ENCODE measurements at places on chromosomes 6 and 20. TPM values are rescaled to one million over a fixed set of nuclear protein-coding genes. Genes with fewer than 3 reads are reported as not detected.

The PBX2 gene
- 19.1 TPM for total RNA-seq

The CD24 gene
- 281 TPM for total RNA-seq

The DYNLT2 gene
- 0.49 TPM for total RNA-seq

The GCLC gene
- total RNA-seq: 116 TPM

The KIF13A gene
- total RNA-seq: 20.1 TPM

The COX4I2 gene
- total RNA-seq: not detected

The SAPCD1 gene
- total RNA-seq: 4.1 TPM

The CYP21A2 gene
- total RNA-seq: not detected

The PBOV1 gene
- not detected for total RNA-seq

The HLA-DQB2 gene
- total RNA-seq: not detected

The RSPO3 gene
- 122 TPM for total RNA-seq

The ISM1 gene
- total RNA-seq: 0.42 TPM

The ZNF334 gene
- not detected for total RNA-seq

The NRSN2 gene
- 60.3 TPM for total RNA-seq

The COL9A3 gene
- total RNA-seq: 0.58 TPM

The CDC5L gene
- total RNA-seq: 11.8 TPM

The SYNDIG1 gene
- total RNA-seq: 2.0 TPM

The XKR7 gene
- total RNA-seq: not detected
